ENCODE measurements at places on chromosomes 3 and 15. TPM values are rescaled to one million over a fixed set of nuclear protein-coding genes. Genes with fewer than 3 reads are reported as not detected.

The SLC28A1 gene
- total RNA-seq, result 0.23 TPM

The MGLL gene
- total RNA-seq, result 43.4 TPM

The TBL1XR1 gene
- 247 TPM for total RNA-seq

The GOLGA8K gene
- 1.2 TPM for total RNA-seq

The PCOLCE2 gene
- 13.6 TPM for total RNA-seq

The TMEM44 gene
- total RNA-seq, result 26.1 TPM

The VIPR1 gene
- 0.46 TPM for total RNA-seq

The DNAH12 gene
- 3.5 TPM for total RNA-seq

The PATL2 gene
- not detected for total RNA-seq

The WHAMM gene
- 4.8 TPM for total RNA-seq

The SOX14 gene
- 1.4 TPM for total RNA-seq

The TRH gene
- total RNA-seq, result 29.1 TPM

The SLC35G2 gene
- total RNA-seq, result 33.0 TPM

The ERICH6 gene
- total RNA-seq, result 0.46 TPM

The RYR3 gene
- total RNA-seq, result 23.1 TPM

The TMCO5A gene
- total RNA-seq, result not detected

The CAND2 gene
- total RNA-seq, result 16.8 TPM

The ARHGEF26 gene
- 15.2 TPM for total RNA-seq

The CAV3 gene
- total RNA-seq, result not detected

The SLC6A11 gene
- 108 TPM for total RNA-seq

The ERC2 gene
- 126 TPM for total RNA-seq

The KNSTRN gene
- 25.6 TPM for total RNA-seq

The CCDC174 gene
- 14.5 TPM for total RNA-seq

Data from diencephalon (tissue), 1 donor.